GM12878 (cell line): ENCODE measurements at places on chromosomes 6 and 20. TPM values are rescaled to one million over a fixed set of nuclear protein-coding genes. Genes with fewer than 3 reads are reported as not detected.

Gene VARS1
- 232 and 243 TPM in 2 replicates for total RNA-seq

Gene MAP3K5
- total RNA-seq, result 31.6 TPM in 2 replicates

Gene CCR6
- 5.6 and 7.3 TPM in 2 replicates for total RNA-seq

Gene PCIF1
- 29.2 and 29.9 TPM in 2 replicates for total RNA-seq

DNA sequence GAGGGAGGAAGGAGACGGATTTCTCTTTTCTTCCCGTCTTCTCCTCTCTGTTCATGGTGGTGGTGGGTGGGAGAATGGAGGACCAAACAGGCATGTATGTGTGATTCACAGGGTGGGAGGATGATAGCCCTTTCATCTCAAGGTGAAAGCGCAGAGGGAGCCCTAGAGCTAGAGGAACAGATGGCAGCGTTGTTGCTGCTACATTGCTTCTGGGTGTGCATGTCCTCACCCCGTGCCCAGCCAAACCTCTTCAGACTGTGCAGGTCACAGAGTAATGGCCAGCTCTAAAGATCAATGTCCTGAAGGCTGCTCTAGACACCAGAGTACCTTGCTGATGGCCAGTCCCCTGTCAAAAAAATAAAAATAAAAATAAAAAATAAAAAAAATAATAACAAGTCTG lies 301.8 kb downstream of the TBC1D7 start:
- no peak overlapping the region for H3K27ac ChIP-seq
- H3K4me3 ChIP-seq, result no peak overlapping the region
- no peaks in the 10 kb centered on the region for H3K4me1 ChIP-seq

- H3K27ac ChIP-seq, result no peak overlapping the region
- H3K4me1 ChIP-seq, result no peaks in the 10 kb centered on the region
- no peaks in the 10 kb centered on the region for H3K36me3 ChIP-seq
- H3K4me3 ChIP-seq, result no peak overlapping the region
- H3K27me3 ChIP-seq, result no peaks in the 10 kb centered on the region
- DNase-seq, result no peak
Observed at GRCh38 chr20:56579301-56579710, 46.3 kb downstream of the FAM209B start.

DNA sequence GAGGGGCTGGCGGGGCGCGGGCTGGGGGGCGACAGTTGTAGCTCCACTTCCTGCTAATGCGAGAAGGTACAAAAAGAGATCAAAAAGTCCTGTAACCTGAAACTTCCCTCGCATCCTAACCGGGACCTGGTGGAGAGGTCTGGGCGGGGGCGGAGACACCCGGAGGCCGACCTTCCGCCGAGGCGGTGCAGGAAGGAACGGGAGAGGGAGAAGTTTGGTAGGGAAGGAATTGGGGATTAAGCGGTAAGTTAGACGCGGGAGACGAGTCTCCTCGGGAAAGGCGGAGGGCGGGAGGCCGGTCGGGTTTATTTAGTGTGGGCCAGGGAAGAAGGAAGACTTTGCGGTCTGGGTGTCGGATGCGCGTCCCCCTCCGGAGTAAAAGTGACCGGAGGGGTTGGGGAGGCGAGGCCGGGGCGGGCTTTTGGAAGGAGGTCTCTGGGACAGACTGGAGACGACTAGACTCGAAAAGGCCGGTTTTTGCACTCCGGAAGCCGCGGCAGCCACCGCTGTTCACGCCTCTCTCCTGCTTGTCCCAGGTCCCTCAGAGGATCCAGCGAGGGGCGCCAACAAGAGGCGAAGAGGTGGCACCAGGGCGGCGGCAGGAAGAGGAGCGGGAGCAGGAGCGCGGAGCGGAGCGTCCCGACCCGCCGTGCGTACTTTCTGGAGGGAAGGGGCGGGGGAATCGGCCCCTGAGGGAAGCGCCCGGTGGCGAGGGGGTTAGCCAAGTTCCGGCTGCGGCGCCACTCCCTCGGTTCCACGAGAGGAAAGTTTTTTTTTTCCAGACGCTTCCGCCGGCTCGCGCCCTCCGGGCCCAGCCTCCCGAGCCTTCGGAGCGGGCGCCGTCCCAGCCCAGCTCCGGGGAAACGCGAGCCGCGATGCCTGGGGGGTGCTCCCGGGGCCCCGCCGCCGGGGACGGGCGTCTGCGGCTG lies 734 bp downstream of the TPBG start:
- H3K27ac ChIP-seq, result no peak overlapping the region; the same call in 1 of the 2 replicates
- peaks cover 5% of the 10 kb centered on the region; the same call in 1 of the 2 replicates for H3K27me3 ChIP-seq
- H3K4me1 ChIP-seq, result no peaks in the 10 kb centered on the region
- H3K4me3 ChIP-seq, result peak overlapping the region; percentile 77
- DNase-seq, result no peak

GRCh38 chr20:17698384-17698783 lies 1.4 kb upstream of the BANF2 start:
- H3K27ac ChIP-seq, result no peak overlapping the region
- no peak overlapping the region for H3K4me3 ChIP-seq

DNA sequence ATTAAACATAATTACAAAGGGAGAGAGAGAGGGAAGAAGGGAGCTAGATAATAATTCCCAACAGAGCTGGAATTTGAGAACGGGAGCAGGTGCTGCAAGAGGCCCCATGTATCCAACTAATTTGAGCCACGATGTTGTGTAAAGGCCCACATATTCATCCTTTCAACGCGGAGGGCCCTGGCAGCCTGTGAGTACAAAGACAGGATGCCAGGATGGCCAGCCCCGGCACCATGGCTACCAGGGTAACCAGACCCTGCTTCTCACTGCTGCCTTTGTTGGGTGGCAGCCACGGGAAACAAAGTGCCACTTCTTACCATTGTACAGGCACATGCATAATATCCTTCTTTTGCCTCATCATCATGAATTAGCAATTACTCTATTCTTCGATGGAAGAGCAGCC lies 492.0 kb upstream of the NRSN1 start:
- H3K4me3 ChIP-seq, result no peak overlapping the region
- no peak overlapping the region for H3K27ac ChIP-seq
- H3K36me3 ChIP-seq, result no peaks in the 10 kb centered on the region
- H3K4me1 ChIP-seq, result no peaks in the 10 kb centered on the region
- DNase-seq, result no peak

DNA sequence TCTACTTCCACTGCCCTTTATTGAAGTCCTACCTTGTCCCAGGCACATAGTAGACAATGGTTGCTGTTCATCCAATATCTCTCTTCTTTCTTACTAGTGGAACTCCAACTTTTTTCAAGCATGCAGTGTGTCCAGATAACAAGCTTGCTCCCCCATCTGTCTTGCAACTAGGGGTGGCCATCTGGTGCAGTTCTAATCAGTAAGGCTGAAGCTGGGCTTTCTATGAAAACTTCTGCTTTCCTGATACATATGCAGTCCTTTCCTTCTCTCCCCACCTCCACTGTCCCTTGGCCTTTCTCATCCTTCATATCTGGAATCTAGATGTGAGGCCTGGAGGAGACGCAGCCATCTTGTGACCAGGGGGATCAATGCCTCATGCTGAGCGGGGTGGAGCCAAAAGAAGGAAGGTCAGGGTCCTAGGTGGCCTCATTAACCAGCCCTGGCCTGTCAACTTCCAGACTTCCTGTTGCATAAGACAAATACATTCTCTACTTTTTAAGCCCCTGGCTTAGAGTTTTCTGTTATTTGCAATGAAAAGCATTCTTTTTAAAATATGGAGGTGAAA lies 59.6 kb upstream of the ZFP64 start:
- no peak overlapping the region for H3K27ac ChIP-seq
- H3K27me3 ChIP-seq, result no peaks in the 10 kb centered on the region
- H3K4me3 ChIP-seq, result no peak overlapping the region
- no peaks in the 10 kb centered on the region for H3K36me3 ChIP-seq

- no peaks in the 10 kb centered on the region for H3K4me1 ChIP-seq
- H3K36me3 ChIP-seq, result no peaks in the 10 kb centered on the region
- H3K4me3 ChIP-seq, result no peak overlapping the region
- no peak overlapping the region for H3K27ac ChIP-seq
- H3K27me3 ChIP-seq, result no peaks in the 10 kb centered on the region
Observed at GRCh38 chr6:82603871-82604270, 240.3 kb downstream of the TPBG start.

GRCh38 chr6:112781241-112781640 lies 434.1 kb downstream of the RFPL4B start:
- no peak for DNase-seq
- no peak overlapping the region for H3K4me3 ChIP-seq
- H3K4me1 ChIP-seq, result no peaks in the 10 kb centered on the region
- H3K27me3 ChIP-seq, result no peaks in the 10 kb centered on the region
- no peak overlapping the region for H3K27ac ChIP-seq
- no peaks in the 10 kb centered on the region for H3K36me3 ChIP-seq

DNA sequence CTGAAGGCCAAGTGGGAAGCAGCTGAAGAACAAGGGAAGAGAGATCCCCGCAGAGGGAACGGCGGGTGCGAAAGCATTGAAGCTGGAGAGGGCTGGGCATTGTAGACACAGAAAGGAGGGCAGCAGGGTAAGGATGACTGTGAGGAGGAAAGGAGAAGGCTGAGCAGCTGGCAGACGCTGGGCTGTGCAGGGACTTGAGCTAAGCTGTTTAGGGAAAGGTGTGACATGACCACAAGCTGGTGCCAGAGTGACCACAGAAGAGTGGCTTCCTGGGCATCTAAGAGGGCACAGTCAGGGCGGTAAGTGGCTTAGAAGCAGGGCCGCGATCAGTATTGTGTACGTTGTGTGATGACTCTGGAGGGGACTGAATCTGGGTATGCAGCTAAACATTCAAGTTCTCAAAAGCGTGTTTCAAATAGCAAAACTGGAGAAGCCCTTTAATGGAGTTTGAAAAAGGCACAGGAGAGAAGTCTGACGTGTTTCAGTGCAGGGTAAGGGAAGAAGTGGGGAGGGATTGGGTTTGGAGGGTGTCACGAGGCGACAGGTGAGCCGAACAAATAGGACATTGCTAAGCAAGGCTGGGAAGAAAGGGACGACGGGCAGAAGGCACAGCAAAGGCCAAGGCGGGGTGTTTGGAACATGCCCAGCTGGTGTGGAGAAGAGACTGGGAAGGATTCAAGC lies 46.1 kb upstream of the ARFGEF2 start:
- H3K27me3 ChIP-seq, result no peaks in the 10 kb centered on the region
- no peak for DNase-seq
- no peaks in the 10 kb centered on the region for H3K36me3 ChIP-seq
- no peak overlapping the region for H3K4me3 ChIP-seq

- H3K27me3 ChIP-seq, result peaks cover 4% of the 10 kb centered on the region; the same call in 1 of the 2 replicates
- DNase-seq, result no peak
- no peak overlapping the region for H3K27ac ChIP-seq
- no peaks in the 10 kb centered on the region for H3K4me1 ChIP-seq
- H3K36me3 ChIP-seq, result no peaks in the 10 kb centered on the region
Observed at GRCh38 chr6:33732817-33733708, 13.6 kb downstream of the IP6K3 start.

DNA sequence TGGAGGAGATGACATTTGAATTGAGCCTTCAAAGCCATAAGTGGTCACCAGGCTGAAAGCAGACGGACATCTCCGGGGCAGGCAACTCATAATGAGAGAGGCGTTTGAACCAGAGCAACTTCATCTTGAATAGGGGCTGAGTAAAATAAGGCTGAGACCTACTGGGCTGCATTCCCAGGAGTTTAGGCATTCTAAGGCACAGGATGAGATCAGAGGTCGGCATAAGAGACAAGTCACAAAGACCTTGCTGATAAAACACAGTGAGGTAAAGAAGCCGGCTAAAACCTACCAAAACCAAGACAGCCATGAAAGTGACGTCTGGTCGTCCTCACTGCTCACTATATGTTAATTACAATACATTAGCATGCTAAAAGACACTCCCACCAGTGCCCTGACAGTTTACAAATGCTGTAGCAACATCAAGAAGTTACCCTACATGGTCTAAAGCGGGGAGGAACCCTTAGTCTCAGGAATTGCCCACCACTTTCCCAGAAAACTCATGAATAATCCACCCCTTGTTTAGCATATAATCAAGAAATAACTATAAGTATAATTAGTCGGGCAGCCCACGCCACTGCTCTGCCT lies 194.7 kb upstream of the SOX4 start:
- no peak for DNase-seq
- no peaks in the 10 kb centered on the region for H3K36me3 ChIP-seq
- no peak overlapping the region for H3K27ac ChIP-seq
- H3K27me3 ChIP-seq, result no peaks in the 10 kb centered on the region
